ENCODE measurements at places on chromosomes 6 and 20. TPM values are rescaled to one million over a fixed set of nuclear protein-coding genes. Genes with fewer than 3 reads are reported as not detected.

GRCh38 chr6:89033461-89033860 lies 47.1 kb upstream of the PNRC1 start:
- DNase-seq: no peak

Gene SLC22A16
- 2.0 TPM for total RNA-seq

Gene BACH2
- total RNA-seq: 18.1 TPM

GRCh38 chr20:62734326-62734725 lies 25.7 kb downstream of the NTSR1 start:
- peak; percentile 65 for DNase-seq

Gene GPSM3
- 215 TPM for total RNA-seq

Gene DAAM2
- 115 TPM for total RNA-seq

GRCh38 chr6:9205645-9206044 lies 770.3 kb upstream of the SLC35B3 start:
- DNase-seq: no peak

GRCh38 chr6:83597511-83597910 lies 85.2 kb downstream of the PRSS35 start:
- DNase-seq: no peak

DNA sequence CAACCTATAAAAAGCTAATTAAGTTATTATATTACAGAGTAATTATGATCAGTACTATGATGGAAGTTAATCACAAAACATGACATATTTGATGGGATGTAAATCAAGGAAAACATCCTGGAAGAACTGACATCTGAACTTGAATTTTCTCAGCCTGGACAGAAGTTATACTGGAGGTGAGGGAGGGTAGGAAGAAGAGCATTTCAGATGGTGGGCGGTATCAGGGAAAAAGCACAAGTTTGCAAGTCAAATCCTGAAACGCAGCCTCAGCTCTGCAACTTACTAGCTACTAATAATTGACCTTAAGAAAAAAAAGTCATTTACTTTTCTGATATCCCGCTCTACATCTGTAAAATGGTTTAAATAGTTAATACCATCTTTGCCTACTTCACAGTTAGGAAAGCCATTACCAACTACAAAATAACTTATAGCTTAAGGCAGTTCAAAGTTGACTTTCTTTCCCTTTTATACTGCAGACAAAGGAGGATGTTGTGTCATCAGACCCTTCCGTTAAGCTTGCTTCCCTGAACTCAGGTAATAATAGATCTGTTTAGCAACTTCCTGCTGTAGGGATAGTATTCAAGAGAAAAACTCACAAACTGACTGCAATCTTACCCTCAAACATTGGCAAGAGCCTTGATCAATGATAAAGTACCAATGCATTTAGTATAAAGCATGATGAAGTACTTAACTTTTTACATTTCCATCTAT lies 21.0 kb downstream of the NOL7 start:
- DNase-seq: no peak

DNA sequence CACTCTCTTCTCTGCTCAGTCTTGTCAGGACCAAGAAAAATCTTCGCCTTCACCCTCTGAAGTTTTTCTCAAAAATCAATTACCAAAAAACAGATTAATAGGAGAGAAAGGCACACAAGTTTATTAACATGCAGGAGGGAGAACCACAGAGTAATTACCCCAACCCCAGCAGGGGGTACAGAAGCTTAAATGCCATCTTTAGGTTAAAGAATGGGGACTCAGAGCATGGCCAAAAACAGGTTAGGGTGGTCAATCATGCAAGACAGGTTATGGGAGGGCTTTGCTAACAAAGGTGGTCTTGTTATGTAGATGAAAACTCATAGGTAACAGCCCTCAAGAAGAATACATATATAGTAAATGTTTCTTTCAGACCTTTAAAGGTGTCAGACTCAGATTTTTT lies 100.5 kb upstream of the BTN3A2 start:
- no peak for DNase-seq

Gene TFAP2D
- total RNA-seq: not detected

DNA sequence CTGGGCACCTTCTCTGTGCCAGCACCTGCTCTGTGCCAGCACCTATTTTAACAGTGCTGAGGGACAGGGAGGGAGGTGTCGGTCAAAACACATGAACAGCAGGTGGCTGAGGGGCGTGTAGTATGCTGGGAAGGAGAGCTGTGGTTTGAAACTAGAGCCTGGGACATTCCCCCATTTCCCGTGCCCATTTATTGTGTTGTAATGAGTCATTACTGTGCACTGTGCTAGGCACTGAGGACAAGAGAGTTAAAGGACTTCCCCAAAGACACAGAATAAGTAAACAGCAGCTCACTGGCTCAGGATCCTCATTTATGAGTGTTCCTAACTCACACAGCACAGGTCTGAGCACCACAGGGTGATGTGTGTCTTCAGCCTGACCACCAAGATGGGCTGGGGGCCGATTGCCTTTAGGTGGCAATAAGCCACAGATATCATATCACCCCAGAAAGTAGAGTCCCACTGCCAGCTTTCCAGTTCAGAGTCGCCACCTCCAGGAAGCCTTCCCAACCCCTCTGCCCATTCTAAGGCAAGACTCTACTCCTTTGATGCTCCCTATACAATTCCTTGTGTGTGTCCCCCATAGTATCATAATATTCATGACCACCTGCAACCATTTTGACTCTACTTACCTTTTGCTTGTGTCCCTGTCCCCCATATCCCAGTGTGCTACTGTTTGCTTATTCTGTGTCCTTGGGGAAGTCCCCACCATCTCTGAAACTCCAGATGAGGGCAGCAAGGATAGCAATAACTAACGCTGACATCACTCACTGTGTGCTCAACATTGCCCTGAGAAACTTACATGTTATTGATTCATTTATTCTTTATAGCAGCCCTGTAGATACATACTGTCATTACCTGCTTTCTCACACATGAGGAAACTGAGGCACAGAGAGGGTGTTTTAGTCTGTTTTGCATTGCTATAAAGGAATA lies 87.3 kb downstream of the TOX2 start:
- DNase-seq: no peak

- no peak for DNase-seq
These were observed 31.3 kb downstream of the EPHA7 start for GRCh38 chr6:93388070-93388469.

DNA sequence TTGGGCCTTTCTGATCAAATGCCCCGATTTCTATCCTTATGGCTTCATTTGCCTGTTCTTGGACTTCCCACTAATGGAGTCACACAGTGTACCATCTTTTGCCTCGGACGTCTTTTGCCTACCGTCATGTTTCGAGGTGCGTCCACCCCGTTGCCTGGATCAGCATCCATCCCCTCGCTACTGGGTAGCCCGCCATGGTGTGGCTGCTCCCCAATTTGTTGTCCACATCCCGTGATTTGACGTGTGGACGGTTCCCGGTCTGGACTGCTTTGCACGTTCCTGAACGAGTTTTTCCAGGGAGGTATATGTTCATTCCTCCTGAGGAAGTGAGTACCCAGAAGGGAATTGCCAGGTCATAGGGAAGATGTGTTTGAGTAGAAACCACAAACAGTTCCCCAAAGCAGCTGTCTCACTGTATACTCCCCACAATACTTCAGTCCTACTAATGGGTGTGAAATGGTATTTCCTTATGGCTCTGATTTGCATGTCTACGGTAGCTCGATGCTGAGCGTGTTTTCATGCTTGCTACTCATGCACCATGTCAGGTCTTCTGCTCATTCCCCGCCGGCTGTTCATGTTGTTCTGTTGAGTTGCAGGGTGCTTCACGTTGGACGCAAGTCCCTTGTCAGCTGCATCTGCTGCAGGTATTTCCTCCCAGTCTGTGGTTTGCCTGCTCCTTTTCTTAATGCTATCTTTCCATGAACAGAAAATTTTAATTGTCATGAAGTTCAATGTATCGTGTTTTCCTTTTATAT lies 86.8 kb upstream of the AFDN start:
- peak; percentile 56 for DNase-seq

Gene SLC17A3
- not detected for total RNA-seq

Gene GPR6
- total RNA-seq: not detected

GRCh38 chr6:13425943-13426931 lies 61.2 kb downstream of the GFOD1 start:
- peak; percentile 72 for DNase-seq

DNA sequence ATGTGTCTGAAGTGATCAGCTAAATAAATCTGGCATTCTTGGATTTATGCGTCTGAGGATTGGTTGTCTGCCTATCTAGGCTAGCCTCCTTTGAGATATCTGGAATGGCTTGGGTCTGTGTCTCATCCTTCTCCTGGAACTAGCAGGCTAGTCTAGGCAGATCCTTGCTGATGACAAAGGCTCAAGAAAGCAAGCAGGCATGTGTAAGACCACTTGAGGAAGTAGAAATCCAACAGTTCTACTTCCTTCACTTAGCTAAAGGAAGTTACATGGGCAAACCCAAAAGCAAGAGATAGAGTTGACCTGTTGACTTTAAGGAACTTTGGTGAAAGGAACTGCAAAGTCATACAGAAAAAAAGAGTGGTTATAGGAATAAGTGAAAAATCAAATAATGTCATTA lies 672.6 kb downstream of the MAFB start:
- DNase-seq: no peak

All from spleen (tissue), 13 donors.